NCI-H2081 treated with DMSO at 0.1 percent for 48 hours (cell line): ENCODE measurements at places on chromosomes 5 and 9.

DNA sequence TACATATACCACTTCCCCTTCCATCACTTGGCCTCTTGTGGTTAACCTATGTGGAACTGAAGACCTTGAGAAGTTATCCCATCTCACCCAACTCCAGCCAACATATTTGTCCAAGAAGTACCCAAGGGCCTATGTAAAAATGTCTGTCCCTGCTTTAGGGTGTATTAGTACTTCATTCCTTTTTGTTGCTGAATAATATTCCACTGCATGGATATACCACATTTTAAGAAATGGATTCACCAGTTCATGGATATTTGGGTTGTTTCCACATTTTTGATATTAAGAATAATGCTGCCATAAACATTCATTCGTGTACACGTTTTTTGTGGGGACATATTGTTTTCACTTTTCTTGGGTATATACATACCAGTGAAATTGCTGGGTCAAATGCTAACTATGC, 28.6 kb downstream of the IDNK start:
- DNase-seq = no peak

DNA sequence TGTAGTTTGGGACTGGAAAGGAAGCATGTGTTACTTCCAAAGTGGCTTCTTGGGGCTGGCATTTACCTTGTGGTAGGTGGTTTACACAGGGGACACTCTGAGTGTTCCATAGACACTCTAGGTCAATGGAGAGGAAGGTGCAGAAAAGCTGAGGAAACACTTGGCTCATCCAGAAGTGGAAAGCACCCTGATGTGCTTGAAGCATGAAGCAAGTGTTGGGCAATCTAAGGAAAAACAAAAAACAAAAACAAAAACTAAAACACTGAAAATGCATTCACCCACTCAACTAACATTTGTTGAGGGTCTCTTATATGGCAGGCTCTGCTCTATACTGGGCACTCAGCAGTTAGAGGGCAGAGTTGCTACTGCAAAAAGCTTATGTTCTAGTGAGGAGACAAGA, 2.9 kb upstream of the ERAP2 start:
- no peak for DNase-seq

GRCh38 chr5:117486879-117487391, 912.3 kb upstream of the SEMA6A start:
- no peak for DNase-seq

- no peak for DNase-seq
Observed at GRCh38 chr5:103232393-103232999, 26.1 kb upstream of the MACIR start.

- no peak for DNase-seq
Observed at GRCh38 chr9:33065157-33066076, 11.1 kb downstream of the SMU1 start.

GRCh38 chr5:173625261-173625660, 8.8 kb upstream of the BOD1 start:
- DNase-seq = no peak

- DNase-seq = no peak
Observed at GRCh38 chr5:179308563-179309382, 36.5 kb downstream of the ADAMTS2 start.

GRCh38 chr5:96823900-96824380, 16.2 kb upstream of the ERAP1 start:
- no peak for DNase-seq

DNA sequence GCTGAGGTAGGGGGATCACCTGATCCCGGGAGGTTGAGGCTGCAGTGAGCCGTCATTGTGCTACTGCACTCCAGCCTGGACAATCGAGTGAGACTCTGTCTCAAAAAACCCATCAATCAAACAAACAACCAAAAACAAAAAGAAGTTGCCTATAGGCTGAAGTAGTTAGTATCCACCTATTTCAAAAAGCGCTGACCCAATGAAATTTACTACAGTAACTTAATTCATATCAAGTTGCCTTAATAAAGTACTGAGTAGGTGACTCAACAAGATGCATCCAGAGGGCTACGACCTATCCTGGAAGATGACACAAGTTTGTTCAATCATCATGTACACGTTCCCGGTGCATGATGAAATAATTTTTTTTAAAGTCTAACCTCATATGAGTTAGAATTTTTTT, 648.6 kb upstream of the DMAC1 start:
- DNase-seq = no peak

DNA sequence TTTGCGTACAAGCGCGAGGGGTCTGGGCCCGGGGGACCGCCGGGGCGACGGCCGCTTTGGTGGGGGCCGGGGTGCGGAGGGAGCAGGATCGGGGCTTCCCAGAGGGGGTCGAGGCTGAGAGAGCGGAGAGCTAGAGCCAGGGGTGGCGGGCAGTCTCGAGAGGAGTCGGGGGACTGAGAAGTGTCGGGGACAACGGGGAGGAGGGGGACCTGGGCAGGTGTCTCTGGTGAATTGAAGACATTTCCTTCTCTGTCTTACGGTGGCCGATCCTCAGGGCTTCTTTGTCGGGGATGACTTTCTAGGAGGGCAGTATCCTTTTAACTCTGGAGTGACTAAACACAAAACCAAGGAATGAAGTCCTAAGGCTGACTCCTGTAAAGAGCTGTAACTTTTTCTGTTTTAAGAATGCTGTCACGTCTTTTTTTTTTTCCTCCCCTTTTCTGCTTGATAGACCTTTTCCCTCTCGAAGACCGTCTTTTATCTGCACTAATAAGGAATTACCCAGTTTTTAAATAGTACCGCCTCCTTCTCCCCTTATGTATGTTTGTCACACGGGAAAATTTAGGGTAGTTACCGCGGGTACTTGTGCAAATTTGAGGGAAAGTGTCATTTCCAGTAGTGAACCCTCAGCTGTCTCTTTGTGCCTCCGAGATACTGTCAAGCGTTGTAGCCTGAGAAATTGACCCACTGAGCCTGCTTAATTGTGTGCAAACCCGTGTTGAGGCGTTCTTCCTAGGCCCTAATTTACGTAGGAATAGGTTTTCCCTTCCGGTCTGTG, 822 bp downstream of the DENND4C start:
- no peak for DNase-seq

- no peak for DNase-seq
Observed at GRCh38 chr5:76402886-76403765, at the start of gene IQGAP2. IQGAP2 (plus strand) TSS chr5:76403285; CDS start chr5:76403546, 261 bp downstream.
